ENCODE measurements at places on chromosomes 6 and 20.

- no peak for DNase-seq
These were observed at the start of gene COL19A1 for GRCh38 chr6:69866351-69866769. Gene COL19A1 (plus strand): TSS chr6:69866556. CDS start chr6:69879568, 13,012 bp downstream.

DNA sequence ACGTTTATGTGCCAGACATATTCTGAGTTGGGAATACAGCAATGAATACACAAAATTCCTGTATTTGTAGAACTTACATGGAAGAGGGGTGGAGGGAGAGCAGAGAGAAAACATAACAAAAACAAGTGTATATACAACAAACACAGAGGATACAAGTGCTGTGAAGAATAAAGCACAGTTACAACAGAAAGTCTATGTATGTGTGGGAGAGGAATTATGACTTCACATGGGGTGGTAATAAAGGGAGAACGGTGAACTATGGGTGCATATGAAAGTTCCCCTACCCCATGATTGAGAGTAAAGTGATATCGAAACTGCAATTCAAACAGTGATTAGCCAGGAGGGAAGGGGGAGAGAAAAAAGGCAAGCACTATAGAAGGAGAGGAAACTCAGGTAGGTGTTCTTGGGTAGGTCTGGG is 24.6 kb downstream of the HBS1L start:
- DNase-seq = no peak

- no peak for DNase-seq
These were observed 149.2 kb downstream of the MOXD1 start for GRCh38 chr6:132252113-132252512.

DNA sequence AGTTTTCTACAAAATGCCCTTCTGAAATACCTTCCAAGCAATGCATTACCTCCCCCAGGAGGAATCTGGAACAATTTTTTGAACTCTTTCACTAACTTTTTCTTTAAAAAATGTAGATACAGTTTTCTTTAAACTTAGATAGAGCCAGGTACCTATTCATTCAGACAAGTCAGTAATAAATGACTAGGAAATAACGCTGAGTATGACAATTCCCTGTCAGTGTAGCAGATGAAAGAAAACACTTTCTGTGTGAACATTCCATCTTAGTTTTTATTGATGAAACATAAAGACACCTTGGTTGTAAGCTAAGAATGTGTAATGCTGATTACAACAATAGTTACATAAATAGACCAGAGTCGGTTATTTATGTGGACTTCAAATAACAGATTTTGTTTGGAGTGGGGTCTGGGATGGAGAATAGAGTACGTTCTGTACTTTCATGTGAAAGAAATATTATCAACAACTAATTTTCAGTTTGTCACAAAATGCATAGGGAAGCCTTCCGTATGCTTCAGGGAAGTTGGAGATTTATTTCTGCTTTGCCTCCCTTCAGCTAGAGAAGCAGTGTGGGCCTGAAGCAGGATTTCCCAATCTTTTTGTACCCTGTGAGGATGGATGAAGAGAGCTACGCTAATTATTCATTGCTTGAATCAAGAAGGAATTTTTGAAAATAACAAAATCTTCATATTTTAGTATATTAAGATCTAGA is 19.2 kb upstream of the QKI start:
- DNase-seq = no peak

DNA sequence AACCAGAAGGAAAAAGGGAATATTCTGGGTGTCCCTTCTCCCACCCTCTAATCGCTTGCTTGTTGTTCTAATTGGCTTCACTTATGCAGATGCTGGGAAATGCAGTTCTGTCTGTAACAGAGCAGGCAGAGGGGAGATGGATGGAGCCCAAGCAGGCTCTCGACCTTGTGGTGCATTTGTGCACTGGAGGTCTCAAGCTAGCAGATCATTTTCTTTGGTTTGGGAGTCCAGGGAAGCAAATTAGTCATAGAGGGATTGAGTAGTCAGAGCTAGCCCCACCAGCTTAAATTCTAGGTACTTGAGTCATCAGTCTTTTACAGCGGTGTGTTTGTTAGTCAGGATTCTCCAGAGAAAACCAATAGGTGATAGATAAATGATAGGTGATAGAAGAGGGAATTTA is 234.7 kb upstream of the ECI2 start:
- no peak for DNase-seq

DNA sequence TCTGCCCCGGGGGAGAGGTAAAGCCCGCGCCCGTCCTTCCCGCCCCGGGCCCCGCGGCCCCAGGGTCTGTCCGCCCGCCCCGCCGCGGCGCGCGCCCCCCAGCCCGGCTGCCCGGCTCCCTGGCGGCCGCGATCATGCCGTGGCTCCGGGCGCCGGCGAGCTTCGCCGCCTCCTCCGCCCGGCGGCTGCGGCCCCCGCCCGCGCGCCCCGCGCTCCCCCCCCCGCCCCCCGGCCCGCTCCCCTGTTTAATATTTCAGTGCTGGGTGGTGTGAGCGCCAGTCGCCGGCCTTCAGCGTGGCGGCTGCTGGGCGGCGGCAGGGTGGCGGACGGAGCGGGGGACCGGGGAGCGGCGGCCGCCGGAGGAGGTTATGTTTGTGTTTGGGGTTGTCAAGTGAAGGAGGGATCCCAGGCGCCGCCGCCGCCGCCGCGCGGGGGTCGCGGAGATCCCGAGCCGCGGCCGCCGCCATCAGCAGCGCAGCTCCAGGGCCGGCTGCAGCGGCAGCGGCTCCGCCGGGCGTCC is at the start of gene HIVEP1:
Gene HIVEP1 (plus strand): TSS at position 275 of the 520 bp plus-strand sequence. CDS start 3,317 bp downstream, outside the sequence.
- DNase-seq = no peak

DNA sequence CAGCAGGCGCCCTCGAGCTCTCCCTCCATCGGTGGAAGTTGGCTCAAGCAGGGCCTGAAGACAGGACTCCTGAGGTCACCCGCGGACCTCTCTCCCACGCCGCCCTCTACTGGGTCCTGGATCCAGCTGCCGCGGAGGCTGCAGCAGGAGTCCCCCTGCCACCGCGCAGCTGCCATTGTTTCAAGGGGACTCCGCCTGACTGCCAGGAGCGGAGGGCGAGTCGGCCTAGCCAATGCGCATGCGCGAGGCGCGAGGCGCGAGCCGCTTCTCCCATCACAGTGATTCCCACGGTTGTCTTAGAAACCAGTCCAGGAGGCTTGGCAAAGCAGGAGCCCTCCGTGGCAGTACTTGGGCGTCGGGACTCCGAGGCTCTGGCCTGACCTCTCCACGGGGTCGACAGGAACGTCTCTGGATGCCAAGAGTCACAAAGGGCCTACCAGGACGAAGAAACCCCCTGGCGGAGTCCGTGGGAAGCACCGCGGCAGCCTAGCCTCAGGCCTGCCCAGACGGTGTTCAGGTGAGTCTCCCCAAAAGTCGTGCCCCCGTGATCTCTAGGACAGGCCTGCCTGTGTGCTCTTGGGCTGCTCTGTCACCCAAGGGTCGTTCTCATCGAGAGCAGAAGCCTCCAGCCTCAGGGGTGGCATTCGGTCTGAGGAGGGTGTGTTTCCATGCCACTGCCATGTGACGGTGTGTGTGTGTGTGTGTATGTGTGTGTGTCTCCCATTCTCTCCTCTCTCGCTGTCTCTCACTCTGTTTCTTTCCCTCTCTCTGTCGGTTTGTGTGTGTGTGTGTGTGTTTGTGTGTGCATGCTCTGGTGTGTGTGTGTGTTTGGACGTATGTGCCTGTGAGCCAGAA is 290.6 kb upstream of the ZNF337 start:
- DNase-seq = no peak

DNA sequence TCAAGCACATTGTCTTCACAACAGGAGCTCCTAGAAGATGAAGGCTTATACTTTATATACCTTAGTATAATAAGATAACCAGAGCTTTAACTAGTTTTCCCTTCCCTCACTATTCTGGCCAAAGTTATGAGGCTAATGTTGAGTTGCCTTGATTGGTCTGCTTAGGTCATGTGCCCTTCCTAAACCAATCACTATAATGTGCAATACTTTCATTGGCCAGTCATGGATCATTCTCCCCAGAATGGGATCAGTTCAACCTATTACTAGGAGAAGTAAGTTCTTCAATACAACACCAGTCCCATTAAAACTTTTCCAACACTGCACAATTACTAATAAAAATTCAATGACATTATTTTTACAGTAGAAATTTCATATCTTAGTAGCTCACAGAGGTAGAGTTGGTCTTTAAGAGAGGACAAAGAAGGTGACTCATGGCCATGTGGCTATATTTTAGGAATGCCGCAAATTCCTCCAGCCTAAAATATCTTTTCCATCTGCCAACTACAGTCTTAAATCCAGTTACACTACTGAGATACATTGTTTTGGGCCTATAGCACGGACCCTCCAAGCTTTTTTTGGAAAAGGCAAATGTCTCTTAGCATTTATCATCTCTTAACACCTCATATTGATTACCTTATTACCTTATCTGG is 12.5 kb upstream of the POU3F2 start:
- DNase-seq = no peak

- DNase-seq = no peak
These were observed 6.8 kb downstream of the SCAND1 start for GRCh38 chr20:35947489-35947888.

GRCh38 chr6:25034431-25034921 is 98.7 kb upstream of the RIPOR2 start:
- DNase-seq = no peak

DNA sequence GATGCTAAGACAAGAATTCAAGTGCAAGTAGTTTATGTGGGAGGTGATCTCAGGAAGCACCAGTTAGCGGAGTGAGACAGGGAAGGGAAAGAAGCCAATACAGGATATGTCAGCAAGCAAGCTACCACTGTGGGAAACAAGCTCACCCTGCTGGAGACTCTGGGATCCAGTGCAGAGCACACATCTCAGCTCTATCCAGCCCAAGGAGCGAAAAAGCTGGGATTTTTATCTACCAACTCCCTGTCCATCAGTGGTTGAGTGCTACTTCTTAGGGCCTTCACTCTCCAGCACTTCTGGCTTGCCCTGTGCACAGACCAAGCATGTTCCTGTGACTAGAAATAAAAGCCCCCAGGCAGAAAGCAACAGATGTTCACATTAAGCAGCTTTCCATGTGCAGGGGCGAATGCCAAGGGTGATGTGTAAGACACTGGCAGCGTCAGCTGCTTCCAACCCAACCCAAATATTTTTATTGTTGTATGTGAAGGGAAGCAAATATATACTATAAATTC is 10.8 kb upstream of the RNF24 start:
- DNase-seq = no peak

DNA sequence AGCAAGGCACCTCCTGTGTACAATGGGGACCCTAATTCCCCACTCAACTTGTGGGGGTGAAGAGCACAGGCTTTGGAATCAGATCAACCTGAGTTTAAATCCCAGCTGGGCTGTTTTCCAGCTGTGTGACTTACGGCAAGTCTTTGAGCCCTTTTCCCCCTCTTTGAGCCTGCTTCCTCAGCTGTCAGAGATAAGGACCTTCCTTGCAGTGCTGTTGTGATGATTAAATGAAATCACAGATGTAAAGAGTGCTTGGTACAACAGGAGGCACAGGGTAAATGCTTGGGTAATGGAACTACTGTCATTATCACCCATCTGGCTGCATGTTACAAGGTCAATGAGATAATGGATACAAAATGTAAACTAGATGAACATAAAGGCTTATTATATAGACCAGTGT is 3.2 kb downstream of the SNX21 start:
- no peak for DNase-seq

- DNase-seq = no peak
These were observed 307.1 kb upstream of the RNF24 start for GRCh38 chr20:4322499-4322898.

DNA sequence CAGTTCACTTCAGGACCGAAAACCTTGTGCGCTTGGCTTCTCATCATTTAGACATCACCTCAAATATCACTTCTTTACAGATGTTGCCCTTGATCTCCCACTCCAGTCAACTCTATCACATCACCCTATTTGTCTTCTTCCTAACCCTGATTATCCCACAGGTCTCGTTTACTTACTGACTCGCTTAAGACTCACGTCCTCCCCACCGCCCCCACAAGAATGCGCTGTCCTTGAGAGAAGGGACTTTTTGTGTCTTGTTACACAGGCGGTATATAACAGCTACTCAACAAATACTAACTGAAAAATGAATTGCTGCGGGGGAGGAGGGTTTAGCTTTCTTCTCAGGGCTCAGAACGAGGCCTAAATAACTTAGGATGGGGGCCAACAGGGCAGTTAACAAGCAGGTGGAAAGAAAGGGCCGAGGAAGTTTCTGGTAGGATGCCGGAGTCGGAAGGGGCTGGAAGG is 527 bp downstream of the TOMM34 start:
- peak; percentile 48 for DNase-seq

DNA sequence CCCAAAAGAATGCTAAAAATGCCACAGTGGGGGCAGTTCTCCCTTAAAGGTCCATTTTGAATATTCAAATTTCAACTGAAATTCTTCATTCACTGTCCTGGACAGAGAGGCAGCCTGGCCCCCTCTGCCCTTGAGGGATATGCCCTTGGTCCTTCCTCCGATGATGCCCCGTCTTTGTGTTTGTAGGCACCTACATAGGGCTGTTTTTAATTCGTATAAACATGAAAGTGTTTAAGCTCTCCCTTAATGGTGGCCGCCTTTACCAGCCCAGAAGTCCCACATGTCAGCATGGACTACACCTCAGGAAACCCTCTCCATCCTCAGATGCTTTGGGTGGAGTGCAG is 70.2 kb downstream of the SSR1 start:
- no peak for DNase-seq

DNA sequence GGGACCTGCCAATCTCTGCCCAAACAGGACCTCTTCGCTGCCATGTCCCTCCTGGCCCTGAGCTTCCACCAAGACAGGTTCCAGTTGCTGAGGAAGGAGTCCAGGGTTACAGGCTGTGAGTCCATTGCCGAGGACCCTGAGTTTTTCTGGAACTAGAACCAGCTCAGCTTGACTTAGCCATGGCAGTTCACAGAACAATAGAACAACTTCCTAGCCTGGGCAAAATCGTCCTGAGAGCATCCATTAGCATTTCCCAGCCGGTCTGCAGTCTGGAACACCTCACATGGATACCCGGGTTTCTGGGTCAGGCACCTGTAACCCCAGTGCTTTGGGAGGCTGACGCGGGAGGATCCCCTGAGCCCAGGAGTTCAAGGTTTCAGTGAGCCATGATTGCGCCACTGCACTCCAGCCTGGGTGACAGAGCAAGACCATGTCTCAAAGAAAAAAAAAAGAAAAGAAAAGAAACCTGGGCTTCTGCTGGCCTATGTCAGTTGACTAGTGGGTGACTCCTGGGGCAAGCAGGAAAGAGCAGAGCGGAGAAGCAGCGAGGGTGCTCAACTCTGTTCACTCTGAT is 90.3 kb downstream of the TCP11 start:
- no peak for DNase-seq

DNA sequence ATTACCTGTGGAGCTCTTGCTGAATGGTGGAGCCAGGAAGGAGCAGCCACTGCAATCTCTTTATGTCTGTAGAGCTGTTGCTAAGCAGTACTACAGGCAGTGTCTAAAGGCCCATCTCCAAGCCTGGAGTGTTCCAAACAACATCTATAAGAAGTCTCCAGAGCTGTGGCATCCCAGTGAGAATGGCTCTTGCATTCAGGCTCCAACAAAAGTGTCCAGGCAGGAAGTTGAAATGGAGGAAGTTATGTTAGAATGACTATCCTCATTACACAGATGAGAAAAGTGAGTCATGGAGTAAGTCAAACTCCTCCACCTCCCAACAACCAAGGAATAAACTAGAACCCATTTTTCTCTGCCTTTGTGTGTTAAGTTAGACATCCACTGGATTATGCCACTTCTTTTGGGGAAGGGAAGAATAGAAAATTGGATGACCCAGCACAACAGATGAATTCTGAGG is 288.5 kb upstream of the STXBP5 start:
- DNase-seq = no peak

GRCh38 chr6:10838794-10839333 is 525 bp upstream of the MAK start:
- DNase-seq = no peak

Measured in T-helper 22 cell (primary cell).